ENCODE measurements at places on chromosomes 1 and 21. TPM values are rescaled to one million over a fixed set of nuclear protein-coding genes. Genes with fewer than 3 reads are reported as not detected.

TNFSF18 gene
- polyA plus RNA-seq = 0.12 TPM

GRCh38 chr1:938088-938683, 14.5 kb downstream of the SAMD11 start:
- no peak for DNase-seq

DNA sequence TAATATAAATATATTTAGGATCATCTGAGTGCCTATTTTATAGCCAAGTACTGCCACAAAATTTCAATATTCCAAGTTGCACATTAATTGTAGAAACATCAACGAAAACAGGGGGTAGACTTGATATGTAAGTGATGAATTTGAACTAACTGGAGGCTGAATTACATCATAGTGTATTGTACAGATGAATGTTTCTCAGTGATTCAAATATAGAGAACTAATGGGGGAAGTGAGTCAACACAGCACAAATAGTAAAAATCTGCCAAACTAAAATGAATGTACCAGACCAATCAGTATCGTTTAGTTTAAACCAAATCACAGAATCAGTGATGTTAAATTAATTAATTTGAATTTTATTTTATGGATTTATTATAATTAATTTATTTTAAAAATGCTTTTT, 42.8 kb downstream of the RTCA start:
- no peak for DNase-seq

GRCh38 chr1:91883470-91883869, 2.5 kb downstream of the TGFBR3 start:
- no peak for DNase-seq

- DNase-seq = peak; percentile 42
Measured at GRCh38 chr21:27406300-27407009, 439.6 kb upstream of the ADAMTS5 start.

DNA sequence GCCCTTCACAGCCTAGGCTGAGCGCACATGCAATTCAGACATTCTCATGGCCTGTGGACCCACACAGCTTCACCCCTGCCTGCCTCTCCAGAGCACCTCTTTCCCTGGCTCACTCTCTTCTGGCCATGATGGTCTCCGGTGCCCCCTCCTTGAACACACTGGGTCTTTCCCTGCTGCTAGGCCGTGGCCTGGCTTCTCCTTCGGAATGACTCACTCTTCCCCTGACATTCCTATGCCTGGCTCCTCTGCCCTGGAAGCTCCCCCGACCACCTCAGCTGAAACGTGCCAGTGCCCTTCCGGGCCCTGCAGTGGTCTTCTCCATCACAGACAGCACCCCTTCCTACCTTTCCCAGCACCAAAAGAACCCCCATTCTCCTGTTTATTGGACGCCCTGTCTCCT, 28.3 kb downstream of the EPHA8 start:
- DNase-seq = no peak

DNA sequence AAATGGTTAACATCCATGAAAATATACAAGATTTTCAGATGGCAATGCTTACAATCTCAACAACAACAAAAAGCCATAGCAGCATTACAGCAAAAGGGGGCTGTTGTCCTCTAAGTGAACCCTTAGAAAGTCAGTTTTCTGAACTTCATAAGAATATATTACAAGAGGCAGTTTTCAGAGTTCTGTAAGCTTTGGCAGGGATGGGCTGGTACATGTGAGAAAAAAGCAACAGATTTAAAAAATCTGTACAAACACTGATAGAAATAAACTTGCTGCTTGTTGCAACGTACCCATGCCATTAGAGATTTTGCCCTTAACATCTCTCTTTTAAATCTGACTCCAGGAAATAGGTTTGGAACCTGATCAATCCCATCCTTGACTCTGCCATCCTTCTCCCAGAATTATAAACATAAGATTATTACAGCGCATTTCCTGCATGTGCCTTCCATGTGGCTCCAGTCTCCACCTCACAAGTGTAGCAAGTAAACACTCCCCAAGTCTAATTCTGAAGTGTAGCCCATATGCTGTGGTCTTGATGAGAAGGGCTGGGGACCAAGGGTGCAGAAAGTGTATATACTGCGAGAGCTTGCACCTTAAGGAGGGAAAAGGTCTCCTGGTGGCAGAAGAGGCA, 101.4 kb upstream of the TSPAN2 start:
- no peak for DNase-seq

All from left kidney (tissue), 8 donors.